ENCODE measurements at places on chromosomes 1 and 21.

GRCh38 chr1:36055706-36056105 lies 28.2 kb upstream of the TEKT2 start:
- peak; percentile 9 for DNase-seq

DNA sequence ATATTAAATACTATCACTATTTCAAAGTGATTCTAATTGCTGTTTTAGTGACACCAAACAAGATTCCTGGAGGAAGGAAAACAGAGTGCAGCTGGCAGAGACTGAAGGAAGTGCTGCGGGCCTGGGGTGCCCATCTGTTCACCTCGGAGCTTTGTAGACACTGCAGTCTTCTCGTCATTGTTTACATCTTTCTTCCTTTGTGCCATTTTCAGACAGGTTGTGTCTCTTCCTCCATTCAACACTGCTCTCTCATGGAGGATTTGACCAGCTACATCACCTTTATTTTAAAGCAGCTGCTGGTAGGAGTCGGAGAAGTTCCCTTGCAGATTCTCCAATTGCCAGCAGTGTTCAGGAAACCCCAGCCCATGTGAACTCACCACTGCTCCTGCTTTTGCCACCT lies 37.3 kb downstream of the ABCA4 start:
- no peak for DNase-seq

DNA sequence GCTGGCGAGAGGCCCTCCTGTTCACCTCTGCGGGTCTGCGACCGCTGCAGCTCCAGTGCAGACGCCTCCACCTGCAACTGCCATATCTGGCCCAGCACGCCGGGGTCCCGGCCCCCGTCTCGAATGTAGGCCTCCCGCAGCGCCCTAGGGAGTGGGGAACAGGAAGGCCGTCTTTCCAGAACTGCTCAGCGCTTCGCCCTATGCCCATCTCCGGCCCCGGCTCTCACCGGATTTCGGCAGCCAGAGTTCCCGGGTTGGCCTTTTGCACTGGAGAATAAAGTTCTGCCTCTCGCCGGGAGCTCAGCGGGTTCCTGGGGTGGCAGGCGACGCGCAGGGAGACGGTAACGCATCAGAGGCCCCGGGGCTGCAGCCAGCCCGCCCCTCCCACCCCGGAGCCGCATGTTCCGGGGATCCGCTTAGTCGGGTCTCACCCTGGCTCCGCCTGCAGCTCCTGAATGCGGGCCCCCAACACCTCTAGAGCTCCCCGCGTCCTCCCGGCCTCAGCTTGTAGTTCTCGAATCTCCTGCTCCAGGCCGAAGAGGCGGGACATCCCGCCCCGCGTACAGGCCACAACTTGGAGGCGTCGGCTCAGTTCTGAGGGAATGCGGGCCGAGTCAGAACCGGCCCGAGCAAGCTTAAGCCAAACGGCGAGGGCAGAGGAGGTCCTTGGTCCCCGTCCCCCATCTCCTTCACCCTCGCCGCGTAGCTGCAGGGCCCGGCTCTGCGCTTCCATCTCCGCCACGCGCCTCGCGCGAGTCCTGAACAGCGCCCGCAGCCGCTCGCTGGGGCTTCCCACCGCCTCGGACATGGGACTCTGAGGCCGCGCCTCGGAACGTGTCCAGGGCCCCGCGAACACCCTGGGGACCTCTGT lies 1.1 kb downstream of the CCDC17 start:
- DNase-seq = no peak

- no peak for DNase-seq
Observed at GRCh38 chr1:9107136-9107535, 21.8 kb downstream of the GPR157 start.
